Activated T-cell treated with anti-CD3 and anti-CD28 coated beads for 48 hours (primary cell): ENCODE measurements at places on chromosomes 6 and 20.

- no peak for DNase-seq
These were observed at the start of gene PXDC1 for GRCh38 chr6:3751077-3751729. PXDC1 (minus strand) TSS chr6:3751713; CDS start chr6:3751531, 182 bp downstream.

DNA sequence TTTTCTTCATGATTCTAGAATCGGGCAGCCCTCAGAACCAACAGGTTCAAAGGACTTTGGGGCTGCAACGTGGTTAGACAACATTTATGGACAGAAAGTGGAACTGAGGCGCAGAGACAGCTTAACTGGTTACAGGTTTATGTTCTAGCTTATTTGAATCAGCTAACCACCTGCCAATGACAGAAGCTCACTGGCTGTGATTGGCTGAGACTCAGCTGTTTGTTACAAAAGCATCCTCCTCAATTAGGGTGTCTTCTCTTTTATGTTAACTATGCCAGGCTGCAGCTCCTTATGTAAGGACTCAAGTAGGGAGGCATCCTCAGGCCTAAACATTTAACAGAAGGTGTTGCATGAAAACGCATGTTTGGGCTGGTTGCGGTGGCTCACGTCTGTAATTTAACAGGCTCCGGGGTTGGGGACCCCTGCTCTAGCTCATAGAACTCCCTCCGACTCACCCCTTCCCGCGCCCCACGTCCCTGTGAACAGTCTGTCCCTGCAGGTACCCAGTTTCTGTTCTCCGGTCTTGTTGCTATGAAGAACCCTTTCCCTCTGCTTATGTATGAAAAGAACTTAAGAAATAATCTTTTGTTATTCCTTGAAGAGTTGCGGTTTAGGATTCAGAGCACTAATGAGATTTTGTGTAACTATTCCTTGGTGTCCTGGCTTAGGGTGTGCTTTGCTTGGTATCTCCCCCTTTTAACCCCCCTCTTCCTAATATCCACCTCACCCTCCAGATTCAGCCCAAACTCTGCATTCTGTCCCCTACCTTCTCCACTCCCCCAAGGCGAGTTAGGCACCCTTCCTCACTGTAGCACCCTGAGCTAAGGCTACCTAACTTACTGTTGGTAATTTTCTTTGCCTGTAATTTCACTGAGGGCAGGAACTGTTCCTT lies 1.2 kb upstream of the TMEM181 start:
- no peak for DNase-seq

DNA sequence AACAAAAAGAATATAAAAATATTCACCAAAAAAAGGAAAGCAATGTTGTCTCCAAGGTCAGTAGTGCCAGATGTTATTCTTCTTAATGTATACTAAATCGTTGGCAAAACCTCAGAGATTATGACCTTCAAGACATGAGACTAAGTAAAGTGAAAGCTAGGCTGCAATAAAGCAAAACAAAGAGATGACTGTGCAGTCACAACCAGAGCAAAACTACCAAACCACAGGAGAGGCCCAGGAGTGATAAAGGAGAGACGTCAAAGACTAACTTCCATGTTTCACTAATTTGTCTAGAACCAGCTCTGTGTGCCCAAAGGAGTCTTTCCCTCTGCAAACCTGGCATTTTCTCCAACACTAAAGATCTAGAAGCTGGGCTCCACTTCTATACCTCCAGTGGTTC lies 155.9 kb upstream of the POU3F2 start:
- no peak for DNase-seq

DNA sequence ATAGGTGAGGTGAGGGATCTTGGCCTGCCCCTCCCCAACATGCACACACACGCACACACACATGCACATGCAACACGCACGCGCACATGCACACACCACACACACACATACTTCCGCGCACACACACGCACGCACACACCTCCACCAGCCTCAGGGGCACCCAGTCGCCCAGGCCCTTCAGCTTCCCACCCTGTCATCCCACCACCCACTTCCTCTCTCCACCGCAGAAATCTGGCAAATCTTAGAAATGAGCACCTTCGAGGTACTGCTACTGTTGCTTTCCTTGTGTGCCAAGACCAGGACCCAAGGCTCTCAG lies 1.2 kb downstream of the SPDEF start:
- DNase-seq = no peak

- no peak for DNase-seq
These were observed 45.4 kb upstream of the PLCG1 start for GRCh38 chr20:41091927-41092326.

DNA sequence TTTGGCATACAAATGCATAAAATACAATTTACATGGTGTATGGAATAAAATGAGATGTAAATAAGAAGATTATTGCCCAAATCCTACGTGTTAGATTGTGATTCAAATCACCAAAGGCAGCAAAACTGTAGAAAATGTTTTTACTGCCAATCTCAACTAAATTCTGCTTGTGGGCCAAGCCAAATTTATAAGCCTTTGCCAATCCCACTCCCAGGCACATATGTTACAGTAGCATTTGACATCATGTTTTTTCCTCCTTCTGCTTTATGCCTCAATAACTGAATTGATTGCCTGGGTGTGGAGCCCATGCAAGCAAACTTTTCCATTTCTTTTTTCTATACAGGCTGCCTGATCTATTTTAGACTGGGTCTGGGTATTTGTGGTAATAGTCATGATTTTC lies 36.3 kb upstream of the LRRC1 start:
- no peak for DNase-seq
